ENCODE measurements at places on chromosomes 1 and 21.

GRCh38 chr1:36257375-36257767, 33.1 kb downstream of the THRAP3 start:
- no peak for DNase-seq

DNA sequence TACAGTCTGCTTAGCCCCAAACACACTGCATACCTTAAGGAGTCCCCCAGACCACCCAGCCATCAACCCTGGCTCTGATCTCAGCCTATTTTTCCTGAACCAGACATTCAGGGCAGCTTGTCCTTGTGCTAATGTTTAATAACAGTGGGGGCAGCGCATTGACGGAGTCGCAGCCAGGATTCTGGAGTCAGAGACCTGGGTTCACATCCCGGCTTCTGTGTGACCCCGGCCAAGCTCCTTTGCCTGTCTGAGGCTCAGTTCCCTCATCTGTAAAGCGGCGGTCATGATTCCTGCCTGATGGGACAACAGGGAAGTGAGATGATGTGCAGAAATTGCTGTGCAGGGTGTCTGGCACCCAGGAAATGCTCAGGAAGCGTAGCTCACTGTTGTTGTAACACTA, 63.1 kb downstream of the MATN1 start:
- DNase-seq: no peak

GRCh38 chr1:150869683-150870082, 6.7 kb downstream of the ARNT start:
- no peak for DNase-seq

DNA sequence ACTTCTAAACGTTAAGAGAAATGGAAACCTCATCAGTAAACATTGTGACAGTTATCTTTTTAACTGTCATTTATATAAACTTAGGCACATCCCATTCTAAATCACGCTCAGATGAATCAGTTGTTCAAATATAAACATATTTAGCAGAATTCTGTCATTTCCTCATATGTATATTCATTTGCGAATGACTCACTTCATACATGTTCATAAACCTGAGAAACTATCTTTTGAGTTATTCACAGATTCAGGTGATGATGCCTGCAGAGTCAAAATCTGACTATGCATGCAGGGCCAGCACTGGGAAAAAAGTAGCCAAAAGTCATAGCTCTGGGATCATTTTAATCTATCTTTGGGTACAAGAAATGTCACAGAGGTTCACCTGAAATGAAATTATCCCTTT, 153.8 kb upstream of the PKN2 start:
- no peak for DNase-seq

- no peak for DNase-seq
Observed at GRCh38 chr1:14141656-14142055, 441.7 kb downstream of the PRDM2 start.

- DNase-seq: no peak
Observed at GRCh38 chr1:168636642-168637111, 60.3 kb downstream of the XCL1 start.

DNA sequence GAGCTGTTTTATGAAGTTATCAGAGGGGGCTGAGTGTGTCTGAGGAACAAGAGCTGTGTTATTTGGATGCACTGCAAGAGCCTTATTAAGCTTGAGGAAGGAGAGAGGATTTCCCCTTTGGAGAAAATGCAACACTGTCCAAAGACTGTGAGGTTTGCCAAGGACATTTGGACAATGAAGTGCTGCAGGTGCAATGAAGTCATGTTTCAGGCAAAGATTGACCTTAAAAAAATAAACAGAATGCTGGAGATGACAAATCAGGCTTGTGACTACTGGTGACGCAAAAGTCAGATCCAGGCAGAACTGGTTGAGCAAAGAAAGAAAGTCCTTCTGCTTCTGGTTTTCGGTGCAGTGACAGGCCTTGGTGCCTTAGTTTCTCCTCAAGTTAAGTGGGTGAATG, 125.2 kb upstream of the KIAA0040 start:
- no peak for DNase-seq

- DNase-seq: no peak
Observed at GRCh38 chr1:201711811-201712210, 117.1 kb upstream of the IPO9 start.

- no peak for DNase-seq
Observed at GRCh38 chr21:46421756-46422555, 36.7 kb upstream of the DIP2A start.

Data from activated naive CD8-positive, alpha-beta T cell treated with anti-CD3 and anti-CD28 coated beads, Interleukin-2, amount 50 U/mL, for 24 hours (primary cell).